CD4-positive, CD25-positive, alpha-beta regulatory T cell (primary cell): ENCODE measurements at places on chromosomes 12 and 14. TPM values are rescaled to one million over a fixed set of nuclear protein-coding genes. Genes with fewer than 3 reads are reported as not detected.
A peak's percentile ranks its signal among the peaks of the same experiment; 100 is the strongest.

The P3H3 gene
- 1.4 TPM for total RNA-seq

DNA sequence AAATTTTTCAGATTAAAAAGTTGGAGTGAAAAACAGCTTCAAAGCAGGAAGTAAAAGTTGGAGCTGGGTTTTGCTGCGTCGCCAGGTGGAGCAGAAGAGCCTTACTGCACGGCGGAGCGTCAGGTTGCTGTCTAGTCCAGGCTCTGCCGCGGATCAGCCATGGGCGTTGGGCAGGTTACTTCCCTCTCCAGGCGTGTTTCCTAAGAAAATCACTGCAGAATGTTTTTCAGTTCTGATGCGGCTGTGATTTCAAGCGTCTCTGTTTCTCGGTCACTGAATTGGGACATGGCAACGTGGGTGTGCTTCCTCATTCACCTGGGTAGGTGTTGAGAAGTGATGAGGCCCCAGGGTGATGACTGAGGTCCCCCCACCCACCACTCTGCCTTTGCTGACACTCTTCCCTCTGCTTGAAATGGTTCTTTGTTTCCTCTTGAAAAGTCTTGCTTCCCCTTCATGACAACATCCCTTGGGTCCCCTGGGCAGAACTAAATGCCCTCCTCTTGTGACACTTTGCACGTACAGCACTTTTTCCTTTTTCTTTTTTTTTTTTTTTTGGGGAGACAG lies 7.6 kb downstream of the EVL start:
- no peaks in the 10 kb centered on the region for H3K27me3 ChIP-seq
- H3K4me1 ChIP-seq = peaks cover 100% of the 10 kb centered on the region
- peak overlapping the region; percentile 95 for H3K27ac ChIP-seq

- no peaks in the 10 kb centered on the region for H3K27me3 ChIP-seq
- H3K27ac ChIP-seq = no peak overlapping the region
- no peak for DNase-seq
- H3K4me1 ChIP-seq = no peaks in the 10 kb centered on the region
- H3K36me3 ChIP-seq = no peaks in the 10 kb centered on the region
Measured at GRCh38 chr12:18492372-18493025, 231.2 kb downstream of the PIK3C2G start.

GRCh38 chr12:5982106-5982505 lies 37.0 kb upstream of the ANO2 start:
- H3K4me3 ChIP-seq = no peak overlapping the region
- H3K27ac ChIP-seq = no peak overlapping the region
- no peaks in the 10 kb centered on the region for H3K36me3 ChIP-seq
- no peak for DNase-seq
- no peaks in the 10 kb centered on the region for H3K27me3 ChIP-seq

DNA sequence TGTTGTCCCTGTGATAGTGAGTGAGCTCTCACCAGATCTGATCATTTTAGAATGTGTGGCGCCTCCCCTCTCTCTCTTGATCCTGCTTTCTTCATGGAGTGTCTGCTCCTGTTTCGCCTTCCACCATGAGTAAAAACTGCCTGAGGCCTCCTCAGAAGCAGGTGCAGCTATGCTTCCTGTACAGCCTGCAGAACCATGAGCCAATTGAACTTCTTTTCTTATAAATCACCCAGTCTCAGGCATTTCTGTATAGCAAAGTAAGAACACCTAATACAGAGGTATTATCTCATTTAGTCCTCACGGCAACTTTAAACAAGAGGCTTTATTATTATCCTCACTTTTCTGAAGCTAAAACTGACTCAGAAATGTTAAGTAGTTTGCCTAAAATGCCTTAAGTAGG lies 81.3 kb upstream of the BTG1 start:
- no peaks in the 10 kb centered on the region for H3K4me1 ChIP-seq
- H3K27ac ChIP-seq = no peak overlapping the region
- DNase-seq = no peak
- H3K36me3 ChIP-seq = no peaks in the 10 kb centered on the region
- no peaks in the 10 kb centered on the region for H3K27me3 ChIP-seq
